ENCODE measurements at places on chromosomes 11 and 22. TPM values are rescaled to one million over a fixed set of nuclear protein-coding genes. Genes with fewer than 3 reads are reported as not detected.
A peak's percentile ranks its signal among the peaks of the same experiment; 100 is the strongest.

The TRIM51 gene
- not detected for total RNA-seq

The C11orf91 gene
- total RNA-seq = not detected

The SUSD2 gene
- total RNA-seq = 0.96 TPM

The C11orf42 gene
- total RNA-seq = not detected

The CASP4 gene
- total RNA-seq = 96.4 TPM

The UBQLN3 gene
- 0.12 TPM for total RNA-seq

DNA sequence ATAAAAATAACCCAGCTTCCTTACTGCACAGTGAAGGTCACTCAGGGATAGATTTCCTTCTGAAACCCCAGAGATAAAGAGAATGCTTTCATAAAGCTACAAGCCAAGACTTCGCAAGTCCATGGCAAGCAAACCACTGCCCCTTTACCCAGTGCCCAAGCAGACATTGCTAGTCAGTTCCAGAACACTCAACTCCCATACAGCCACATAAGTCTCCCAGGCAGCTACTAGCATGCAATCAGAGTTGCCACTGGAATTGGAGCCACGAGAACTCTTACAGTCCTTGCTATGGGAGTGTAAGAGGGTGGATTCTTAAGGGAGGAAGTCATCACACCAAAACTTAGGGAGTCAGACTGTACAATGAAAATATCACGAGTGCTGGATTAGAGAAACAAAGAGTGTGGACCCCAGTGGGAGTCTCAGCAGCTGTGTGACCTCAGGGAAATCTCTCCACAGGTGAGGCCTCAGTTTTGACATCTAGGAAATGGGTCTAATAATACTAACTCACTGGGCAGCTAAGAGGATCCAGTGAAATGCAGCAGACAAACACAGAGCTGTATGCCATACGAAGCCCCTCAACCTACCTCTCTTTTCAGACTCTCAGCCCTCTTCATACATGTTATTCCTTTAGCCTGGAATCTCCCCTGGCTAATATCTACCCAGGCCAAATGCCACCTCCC, 526.6 kb downstream of the MN1 start:
- DNase-seq = no peak

- no peak for DNase-seq
Measured at GRCh38 chr22:26122920-26123468, 46.3 kb upstream of the SEZ6L start.

GRCh38 chr22:31853736-31854495, 90.4 kb upstream of the YWHAH start:
- DNase-seq = no peak

DNA sequence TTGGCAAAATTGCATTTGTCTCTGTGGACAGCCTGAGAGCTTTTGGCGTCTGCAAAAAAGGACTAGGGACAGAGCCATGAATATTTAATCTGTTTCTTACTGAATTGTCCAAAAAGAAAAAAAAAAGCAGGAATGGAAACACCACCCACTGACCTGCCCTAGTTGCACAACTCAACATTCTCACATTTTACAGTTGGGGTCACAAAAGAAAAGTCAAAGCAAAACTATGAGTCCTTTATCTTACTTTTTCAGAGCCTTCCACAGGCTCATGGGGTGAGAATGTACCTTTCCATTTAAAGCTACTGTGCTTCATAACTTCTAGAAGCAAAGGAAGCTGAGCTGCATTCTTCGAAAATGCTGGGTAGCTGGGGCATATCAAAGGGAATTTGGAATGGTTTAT, 225.7 kb downstream of the FAM76B start:
- no peak for DNase-seq

GRCh38 chr11:95149651-95150364, 60.2 kb downstream of the ENDOD1 start:
- DNase-seq = no peak

GRCh38 chr11:118287006-118287405, 17.5 kb upstream of the CD3E start:
- no peak for DNase-seq

DNA sequence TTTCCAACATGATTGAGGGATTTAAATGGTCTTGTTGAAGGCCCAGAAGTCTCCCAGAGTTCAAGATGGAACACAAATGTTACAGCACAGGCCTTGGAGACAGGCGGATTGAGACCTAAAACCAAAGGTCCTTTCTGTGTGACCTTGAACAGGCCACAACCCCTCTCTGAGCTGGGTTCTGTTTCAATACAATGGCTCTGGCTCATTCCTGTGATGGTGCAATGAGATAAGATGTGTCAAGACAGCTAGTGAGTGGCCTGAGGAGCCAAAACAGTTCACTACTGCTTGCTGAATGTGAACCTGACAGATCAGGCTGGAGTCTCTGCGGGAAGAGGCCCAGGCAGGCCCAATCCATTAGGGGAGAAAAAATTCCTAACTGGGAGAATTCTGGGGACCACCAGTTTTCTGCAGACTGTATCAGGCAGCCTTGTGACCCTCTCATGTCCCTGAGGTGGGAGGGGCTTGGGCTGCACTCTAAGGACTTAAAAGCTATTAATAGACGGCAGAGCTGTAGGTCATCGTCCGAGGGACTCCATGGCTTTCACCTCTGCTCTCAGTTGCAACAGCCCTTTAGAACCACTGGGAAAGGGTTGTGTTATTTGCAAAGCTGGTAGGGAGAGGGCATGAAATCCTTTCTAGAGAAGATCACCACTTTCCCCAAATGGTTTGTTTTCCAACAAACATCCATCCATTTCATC, 126.1 kb upstream of the TEAD1 start:
- DNase-seq = no peak

DNA sequence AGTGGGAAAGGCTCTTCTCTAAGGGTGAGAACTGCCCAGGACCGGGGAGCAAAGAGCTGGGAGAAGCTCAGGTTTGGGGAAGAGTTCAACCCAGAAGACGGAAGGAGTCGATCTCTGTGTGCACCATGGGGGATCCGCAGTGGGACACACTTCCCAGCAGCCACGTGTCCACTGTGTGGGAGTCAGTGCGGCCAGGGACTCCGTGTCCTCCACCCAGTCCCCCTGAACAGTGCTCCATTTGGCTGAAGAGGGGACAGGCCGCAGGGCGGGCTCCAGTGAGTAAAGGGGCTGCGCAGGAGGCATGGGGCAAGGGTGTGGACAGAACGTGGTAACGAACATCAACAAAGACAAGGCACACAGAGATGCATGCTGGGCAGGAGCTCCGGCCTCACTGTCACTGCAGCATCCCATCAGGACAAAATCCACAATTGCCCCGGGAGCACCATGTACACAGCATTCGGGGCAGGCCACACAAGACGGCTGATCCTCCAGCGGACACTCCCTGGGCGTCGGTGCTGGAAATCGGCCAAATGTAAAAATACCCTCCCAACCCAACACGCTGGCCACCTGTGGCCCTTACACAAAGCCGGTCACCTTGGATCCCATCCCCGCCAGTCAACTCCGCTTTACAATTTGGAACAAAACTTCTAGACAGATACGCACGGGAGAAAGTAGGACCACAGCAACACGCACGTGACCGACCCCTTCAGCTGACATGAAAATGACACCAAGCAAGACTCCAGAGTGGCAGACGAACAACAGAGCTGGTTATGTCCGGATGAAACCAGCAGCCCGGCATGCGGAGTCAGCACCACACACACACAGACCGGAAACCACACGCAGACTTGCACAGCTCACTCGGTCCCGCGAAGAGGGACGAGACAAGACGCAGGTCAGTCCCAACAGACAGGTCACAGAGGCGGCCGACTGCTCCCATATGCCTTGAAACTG, 366.8 kb downstream of the SHANK2 start:
- no peak for DNase-seq

GRCh38 chr11:75423721-75424120, 9.3 kb downstream of the KLHL35 start:
- no peak for DNase-seq

- DNase-seq = peak; percentile 84
Measured at GRCh38 chr11:48013269-48013901, 33.0 kb downstream of the PTPRJ start.

DNA sequence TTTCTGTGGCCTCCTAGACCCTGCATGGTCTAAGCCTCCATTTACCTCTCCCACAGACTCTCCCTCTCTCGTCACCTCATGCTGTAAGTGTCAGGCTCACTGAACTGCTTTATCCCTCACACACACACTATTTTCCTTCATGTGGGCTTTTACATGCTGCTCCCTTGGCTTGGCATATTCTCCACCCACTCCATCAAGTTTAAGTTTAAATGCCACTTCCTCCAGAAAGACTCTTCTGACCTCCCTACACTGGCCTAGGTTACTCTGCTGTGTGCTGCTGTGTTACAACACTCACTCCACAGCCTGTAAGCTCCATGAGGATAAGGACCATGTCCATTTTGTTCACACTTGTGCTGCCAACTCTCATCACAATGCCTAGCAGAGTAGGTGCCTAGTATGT, 2.5 kb downstream of the DCHS1 start:
- no peak for DNase-seq

GRCh38 chr11:96337541-96338431, 5.2 kb downstream of the MAML2 start:
- DNase-seq = peak; percentile 64

- DNase-seq = no peak
Measured at GRCh38 chr11:130023204-130023603, 20.6 kb upstream of the PRDM10 start.

GRCh38 chr11:10653261-10653660, 40.3 kb downstream of the IRAG1 start:
- DNase-seq = no peak

DNA sequence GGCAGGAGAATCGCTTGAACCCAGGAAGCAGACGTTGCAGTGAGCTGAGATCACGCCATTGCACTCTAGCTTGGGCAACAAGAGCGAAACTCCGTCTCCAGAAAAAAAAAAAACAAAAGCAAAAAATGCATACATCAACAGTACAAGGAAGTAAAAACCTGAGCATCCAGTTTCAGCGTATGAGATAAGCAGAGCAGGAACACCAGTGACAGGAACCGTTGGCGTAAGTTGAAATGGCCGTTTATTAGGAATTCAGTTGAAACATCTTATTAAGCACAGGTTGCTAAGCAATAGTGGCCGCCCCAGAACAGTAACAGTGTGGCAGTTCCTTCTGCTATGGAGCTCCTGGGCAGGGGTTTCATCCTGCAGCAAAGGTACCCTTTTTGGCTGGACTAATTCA, 4.0 kb upstream of the L3MBTL2 start:
- DNase-seq = no peak

DNA sequence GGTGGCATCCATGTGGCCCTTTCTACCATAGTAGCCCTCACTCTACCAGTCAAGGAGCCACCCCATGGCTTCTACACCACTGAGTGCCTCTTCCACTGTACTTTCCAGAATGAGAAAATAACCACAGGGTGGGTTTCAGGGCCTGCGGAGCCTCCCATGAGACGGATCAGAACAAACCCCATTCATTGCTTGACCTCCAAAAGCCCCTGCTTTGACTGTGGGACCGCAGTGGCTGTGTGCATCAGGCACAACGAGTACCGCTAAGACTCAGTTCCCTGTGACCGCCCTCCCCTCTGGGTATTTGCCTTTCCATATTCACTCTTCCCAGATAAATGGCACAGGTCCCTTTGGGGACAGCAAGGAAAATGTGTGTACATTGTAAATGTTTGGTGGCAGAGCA, 11.5 kb upstream of the MRGPRF start:
- DNase-seq = no peak

DNA sequence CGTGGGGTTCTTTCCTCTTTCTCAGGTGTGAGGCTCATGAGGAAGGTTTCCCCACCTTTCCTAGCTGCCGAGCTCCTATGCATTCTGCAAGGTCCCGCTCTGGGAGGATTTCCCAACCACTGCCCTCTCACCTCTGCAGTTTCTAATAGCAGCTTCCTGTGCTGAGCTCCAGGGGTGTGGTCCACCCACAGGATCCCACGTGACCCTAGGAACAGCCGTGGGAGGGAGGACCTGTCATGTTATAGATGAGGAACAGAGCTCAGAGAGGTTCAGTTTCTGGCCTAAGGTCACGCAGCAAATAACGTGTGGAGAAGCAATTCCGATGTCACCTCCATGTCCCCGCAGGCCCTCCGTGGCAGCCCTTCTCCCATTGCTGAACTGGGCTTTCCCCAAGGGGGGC, 38.5 kb downstream of the FLRT1 start:
- DNase-seq = peak; percentile 54

GRCh38 chr11:76759092-76759491, 24.1 kb upstream of the TSKU start:
- DNase-seq = no peak

DNA sequence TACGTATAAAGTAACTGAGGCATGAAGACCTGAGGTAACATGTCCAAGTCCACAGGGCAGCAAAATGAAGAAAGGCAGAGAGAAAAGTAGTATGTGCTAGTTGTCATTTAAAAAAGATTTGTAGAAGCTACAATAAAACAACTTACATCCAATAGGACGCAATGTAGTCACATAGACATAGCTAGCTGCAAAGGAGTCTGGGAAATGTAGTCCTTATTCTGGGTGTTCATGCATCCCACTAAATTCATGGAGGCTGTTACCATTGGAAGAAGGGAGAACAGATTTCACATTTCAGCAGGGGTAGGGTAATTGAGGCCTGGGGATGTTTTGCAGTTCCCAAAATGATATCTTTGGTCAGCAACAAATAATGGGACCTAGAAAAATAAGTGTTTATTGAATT, 571.4 kb downstream of the MIAT start:
- DNase-seq = no peak

- DNase-seq = no peak
Measured at GRCh38 chr22:32411402-32411801, 645 bp downstream of the RTCB start.

All from activated CD8-positive, alpha-beta memory T cell treated with anti-CD3 and anti-CD28 coated beads, Interleukin-2, amount 10 ng/mL, durations not matched to agents 7 days and 5 days (primary cell).